ENCODE measurements at places on chromosomes 11 and 22.

GRCh38 chr22:47043835-47044721 lies 281.6 kb downstream of the TBC1D22A start:
- no peak for DNase-seq

DNA sequence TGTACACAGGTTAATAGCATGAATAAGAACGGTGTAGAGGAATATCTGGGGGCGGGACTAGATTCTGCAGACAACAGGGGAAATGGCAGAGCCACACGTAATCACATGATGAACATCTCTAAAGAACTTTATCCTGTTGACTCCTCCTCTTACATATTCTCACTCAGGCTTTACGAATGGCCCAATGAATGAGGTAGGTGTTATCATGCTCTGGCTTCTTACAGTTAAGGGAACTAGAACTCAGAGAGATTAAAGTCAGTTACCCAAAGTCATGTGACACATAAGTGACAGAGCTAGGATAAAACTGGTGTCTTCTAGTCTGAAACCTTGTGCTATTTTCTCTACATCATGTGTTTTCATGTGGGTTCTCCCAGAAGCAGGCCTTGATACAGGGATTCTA lies 49.0 kb upstream of the BMAL1 start:
- DNase-seq: no peak

DNA sequence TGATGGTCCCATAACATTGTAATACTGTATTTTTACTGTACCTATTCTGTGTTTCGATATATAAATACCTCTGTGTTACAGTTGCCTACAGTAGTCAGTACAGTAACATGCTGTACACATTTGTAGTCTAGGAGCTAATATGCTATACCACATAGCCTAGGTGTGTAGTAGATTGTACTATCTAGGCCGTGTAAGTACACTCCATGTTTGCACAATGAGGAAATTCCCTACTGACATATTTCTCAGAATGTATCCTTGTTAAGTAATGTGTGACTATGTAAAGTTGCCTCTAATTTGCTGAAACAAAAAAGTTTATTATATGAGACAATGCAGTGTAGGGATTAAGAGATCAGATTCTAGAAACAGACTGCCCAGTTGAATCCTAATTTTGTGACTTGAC lies 21.3 kb downstream of the CAPRIN1 start:
- no peak for DNase-seq

DNA sequence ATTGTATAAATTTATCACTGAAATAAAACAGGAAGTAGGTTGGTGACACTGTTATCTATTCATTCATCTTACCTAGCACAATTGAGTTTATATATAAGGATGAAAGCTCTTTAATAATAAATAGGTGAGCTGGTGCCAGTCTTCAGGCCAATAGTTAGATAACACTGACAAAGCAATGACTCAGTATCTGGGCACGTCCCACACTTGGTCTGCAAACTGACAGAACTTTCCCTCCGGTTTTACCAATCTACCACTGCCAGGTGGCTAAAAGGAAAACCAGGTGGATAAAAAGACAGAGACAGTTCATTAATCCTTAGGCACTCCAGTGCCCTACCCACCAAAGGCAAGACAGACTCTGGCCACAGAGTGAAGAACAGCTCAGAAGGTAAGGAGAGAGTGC lies 17.6 kb downstream of the DDB1 start:
- no peak for DNase-seq

GRCh38 chr22:33680632-33681031 lies 239.6 kb downstream of the LARGE1 start:
- no peak for DNase-seq

- DNase-seq: no peak
Measured at GRCh38 chr22:37487571-37487970, 1.4 kb upstream of the MFNG start.

- DNase-seq: no peak
Measured at GRCh38 chr11:73147771-73148681, 5.9 kb upstream of the FCHSD2 start.

GRCh38 chr11:113689768-113690618 lies 16.1 kb downstream of the TMPRSS5 start:
- DNase-seq: no peak

Data from activated CD4-positive, alpha-beta T cell treated with anti-CD3 and anti-CD28 coated beads, Interleukin-2, amount 50 U/mL, for 24 hours (primary cell).